Substantia nigra (tissue), 51 donors: ENCODE measurements at places on chromosomes 16 and 17.

GRCh38 chr17:29138971-29139691, 41.1 kb downstream of the MYO18A start:
- peak; percentile 67 for DNase-seq

DNA sequence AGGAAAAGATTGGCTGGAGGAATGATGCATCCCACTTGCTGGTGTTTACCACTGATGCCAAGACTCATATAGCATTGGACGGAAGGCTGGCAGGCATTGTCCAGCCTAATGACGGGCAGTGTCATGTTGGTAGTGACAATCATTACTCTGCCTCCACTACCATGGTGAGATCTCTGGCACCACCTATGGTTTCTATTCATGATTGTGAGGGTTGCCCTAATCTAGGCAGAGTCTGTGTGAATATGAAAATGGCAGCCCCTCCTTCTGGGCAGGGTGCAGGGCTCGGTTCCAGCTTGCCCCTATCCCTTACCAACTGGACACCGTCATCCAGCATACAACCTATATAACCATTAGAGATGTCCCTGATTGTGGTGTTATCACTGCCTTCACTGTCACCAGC, 33.4 kb downstream of the ITGB3 start:
- DNase-seq, result no peak

DNA sequence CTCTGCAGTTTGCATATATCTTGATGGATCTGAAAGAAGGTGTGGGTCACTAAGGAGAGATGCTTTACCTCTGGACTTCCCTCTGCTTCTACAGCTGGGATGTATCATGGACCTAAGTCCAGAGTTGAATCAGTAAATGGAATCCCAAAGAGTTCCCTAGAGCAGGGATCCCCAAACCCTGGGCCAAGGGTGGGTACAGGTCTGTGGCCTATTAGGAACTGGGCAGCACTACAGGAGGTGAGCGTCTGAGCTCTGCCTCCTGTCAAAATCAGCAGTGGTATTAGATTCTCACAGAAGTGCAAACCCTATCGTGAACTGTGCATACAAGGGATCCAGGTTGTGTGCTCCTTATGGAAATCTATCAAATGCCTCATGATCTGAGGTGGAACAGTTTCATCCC, 39.3 kb downstream of the NKD1 start:
- no peak for DNase-seq

- DNase-seq, result no peak
Measured at GRCh38 chr17:17944743-17945142, 27.5 kb downstream of the TOM1L2 start.

DNA sequence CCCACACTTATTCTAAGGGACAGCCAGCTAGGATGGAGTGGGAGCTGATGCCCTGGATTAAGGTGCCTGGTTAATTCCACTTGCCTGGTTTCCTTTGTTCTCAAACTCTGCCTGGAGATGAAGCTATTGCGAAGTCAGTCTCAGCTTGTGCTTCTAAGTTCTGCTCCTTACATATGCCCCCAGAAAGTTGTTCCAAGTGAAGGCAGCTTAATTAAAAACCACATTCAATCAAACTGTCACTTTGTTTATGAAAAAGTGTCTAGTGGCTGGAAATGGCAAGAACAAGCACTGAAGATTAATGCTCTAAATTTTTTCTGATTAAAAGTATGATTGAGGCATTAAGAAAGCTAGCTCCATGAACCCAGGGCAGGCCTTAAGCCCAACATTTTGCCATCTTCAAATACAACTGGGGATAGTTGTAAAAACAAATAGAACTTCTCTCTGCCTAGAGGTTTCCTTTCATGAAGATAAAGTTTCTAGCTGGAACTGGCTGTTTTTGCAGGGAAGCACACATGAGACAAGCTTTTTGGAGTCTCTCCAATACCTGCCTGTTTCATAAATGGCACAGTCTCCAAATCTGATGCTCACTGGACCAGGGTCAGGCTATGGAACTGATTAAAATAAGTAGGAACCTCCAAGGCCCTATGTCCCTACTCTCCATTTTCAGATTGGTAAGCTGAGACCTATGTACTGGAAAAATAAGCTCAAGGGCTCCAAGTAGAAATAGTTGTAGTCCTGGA, 100.9 kb downstream of the GRIN2A start:
- no peak for DNase-seq

GRCh38 chr16:51095890-51096626, 55.0 kb downstream of the SALL1 start:
- DNase-seq, result no peak

GRCh38 chr17:43662413-43663141, 855 bp upstream of the MEOX1 start:
- no peak for DNase-seq

DNA sequence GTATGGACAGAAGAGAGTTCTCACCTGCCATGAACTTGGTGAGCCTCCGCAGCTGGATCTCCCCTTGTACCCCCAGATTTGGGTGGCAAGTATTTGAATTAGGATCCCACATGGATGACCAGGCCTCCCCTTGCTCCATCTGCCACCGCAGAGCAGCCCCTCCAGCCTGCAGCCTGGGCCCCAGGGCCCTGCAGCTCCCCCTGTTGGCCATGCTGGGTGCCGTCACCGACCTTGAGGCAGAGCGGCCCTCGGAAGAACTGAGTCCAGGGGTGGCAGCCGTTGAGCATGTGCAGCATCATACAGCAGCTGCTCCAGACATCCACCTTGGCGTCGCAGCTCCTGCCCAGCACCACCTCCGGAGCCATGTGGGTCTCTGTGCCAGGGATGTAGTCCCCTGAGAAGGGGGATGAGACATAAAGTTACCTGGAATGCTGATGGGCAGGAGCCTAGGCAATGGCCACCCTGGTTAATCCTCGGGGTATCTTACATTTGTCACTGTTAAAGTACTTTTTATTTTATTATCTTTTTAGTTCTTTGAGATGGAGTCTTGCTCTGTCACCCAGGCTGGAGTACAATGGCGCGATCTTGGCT, 9.0 kb upstream of the SPATA32 start:
- DNase-seq, result no peak

- no peak for DNase-seq
Measured at GRCh38 chr17:44351961-44352827, 7.1 kb downstream of the GRN start.

- DNase-seq, result no peak
Measured at GRCh38 chr17:38534498-38534885, 71.3 kb downstream of the SRCIN1 start.

DNA sequence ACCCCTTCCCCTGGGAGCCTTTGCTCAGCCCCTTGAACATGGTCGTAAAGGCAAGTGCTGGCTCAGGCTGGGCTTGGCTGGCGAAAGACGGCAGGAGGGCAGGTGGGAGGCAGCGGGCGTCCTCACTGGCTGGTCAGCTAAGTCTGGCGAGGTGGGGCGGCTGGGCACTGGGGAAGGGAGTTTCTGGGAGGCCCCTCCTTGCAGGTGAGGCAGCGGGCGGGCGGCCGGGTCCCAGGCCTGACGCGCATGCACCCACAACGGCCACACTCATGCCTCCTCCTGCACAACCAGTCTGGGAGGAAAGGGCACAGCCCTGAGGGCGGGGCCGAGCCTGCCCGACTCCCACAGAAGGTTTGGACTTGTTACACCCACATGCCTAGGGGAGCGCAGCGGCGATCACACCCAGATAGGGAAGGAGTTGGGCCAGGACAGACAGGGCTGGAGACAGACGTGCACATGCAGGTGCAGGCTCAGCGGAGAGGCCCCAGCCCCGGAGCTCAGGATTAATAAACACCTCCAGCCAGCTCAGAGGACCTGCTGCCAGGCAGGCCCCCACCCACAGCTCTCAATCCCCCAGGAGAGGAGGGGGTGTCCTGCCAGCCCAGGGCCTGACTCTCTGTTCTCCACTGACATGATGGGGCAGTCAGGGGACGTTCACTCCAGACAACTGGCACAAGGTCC, at the start of gene EVPL:
Gene EVPL, minus strand, starts transcription at position 148 of the 681 bp plus-strand sequence. Its CDS starts 108 bp downstream, at position 40.
- DNase-seq, result no peak

DNA sequence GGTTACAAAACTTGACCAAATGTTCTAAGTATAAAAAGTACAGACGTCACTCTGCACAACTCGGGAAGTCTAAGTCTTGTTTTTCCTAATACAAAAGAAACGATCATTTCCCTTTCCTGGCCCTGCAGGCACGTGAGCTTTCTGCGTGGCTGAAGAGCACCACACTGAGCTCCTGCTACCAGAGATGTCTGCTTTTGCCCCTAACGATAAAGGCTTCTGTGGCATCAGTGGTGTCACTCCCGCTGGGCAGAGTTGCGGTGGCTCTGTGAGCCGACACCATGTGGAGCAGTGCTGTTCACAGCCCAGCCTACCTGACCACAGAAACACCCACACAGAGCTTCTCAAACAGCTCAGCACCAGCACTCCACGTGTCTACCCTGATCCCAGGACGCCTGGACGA, 20.5 kb downstream of the EMC8 start:
- DNase-seq, result no peak

DNA sequence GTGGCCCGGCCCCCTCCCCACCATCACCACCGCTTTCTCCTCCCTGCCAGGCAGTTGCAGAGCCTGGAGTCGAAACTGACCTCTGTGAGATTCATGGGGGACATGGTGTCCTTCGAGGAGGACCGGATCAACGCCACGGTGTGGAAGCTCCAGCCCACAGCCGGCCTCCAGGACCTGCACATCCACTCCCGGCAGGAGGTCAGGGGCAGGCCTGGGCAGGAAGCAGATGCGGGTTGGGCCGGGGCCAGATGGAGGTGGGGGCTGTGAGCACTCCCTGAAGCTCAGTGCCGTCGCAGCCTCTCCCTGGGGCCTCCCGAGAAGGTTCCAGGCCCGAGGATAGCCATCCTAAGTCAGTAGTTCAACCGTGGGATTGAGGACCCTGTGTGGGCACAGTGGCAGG, 14.2 kb upstream of the ADGRG3 start:
- no peak for DNase-seq

- peak; percentile 28 for DNase-seq
Measured at GRCh38 chr16:4358831-4359561, 7.9 kb upstream of the PAM16 start.

GRCh38 chr17:60846175-60846574, 168.5 kb downstream of the BCAS3 start:
- DNase-seq, result no peak

DNA sequence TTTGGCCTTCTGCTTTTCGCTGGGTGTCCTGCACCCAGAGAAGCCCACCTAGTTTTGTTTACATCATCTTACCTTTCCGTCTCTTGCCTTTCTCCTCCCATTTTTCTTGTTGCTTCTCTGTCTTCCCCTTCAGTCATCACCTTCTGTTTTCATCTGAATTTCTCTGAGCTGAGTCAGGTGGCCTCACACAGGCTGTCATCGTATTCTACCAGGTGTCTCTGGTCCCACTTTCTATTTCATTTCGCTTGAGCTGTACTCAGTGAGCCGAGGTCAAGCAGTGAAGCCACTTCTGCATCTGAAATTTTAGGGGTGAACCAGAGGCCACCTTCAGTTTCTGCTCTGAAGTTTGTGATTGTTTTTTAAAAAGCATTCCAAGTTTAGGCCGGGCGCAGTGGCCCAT, 9.7 kb downstream of the CRAMP1 start:
- DNase-seq, result no peak

GRCh38 chr16:49834531-49835151, 21.3 kb downstream of the ZNF423 start:
- DNase-seq, result peak; percentile 82

- DNase-seq, result peak; percentile 66
Measured at GRCh38 chr17:10844621-10845387, 6.9 kb upstream of the PIRT start.

DNA sequence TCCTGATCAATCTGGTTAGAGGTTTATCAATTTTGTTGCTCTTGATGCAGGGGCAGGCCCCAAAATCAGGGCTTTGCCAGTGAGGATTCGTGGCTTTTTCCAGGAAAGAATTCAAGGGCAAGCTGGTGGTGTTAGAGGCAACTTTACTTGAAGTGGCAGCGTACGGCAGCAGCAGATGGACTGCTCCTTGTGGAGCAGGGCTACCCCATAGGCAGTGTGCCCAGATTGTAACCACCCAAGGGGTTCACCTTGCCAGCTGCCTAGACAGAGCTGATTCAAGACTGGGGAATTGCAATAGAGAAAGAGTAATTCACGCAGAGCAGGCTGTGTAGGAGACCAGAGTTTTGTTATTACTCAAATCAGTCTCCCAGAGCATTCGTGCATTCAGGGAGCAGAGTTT, 16.7 kb downstream of the DRC7 start:
- DNase-seq, result no peak

DNA sequence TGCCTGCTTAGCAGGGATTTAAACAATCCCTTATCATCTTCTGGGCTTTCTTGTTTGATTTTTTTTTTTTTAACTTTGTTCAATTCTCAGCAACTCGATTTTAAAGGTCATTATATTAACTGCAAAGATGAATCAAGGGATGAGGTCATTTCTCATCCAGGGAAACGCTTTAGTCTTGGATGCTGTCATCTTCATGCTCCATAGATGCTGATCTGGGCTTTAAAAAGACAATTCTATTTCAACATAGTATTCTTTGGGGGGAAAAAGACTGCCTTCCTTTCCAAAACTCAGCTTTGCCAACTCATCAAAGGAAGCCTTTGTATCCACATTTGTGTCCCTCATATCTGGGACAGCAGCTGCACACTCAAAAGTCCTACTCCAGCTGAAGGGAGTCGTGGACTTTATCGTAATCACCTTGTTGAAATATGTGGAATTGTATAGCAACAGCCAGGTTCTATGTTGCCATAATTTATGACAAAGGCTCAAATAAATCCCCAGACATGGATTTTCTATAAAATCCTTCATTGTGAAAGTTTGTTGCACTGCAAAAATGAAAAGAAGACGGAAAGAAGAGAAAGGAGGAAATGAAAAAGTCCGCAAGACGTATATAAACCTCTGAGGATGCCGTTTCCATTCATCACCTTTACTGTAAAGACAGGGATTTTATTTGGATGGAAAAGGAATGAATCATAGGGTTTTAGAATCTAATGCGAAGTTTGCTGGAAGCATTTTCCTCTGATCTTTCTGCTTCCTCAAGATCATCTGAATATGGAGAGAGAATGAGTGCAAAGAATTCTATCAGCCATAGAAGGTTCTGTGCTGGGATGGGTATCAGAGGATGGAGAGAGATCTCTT, 48.6 kb upstream of the XYLT1 start:
- no peak for DNase-seq

GRCh38 chr17:2050300-2051060, 4.4 kb upstream of the HIC1 start:
- DNase-seq, result no peak

- no peak for DNase-seq
Measured at GRCh38 chr17:6098050-6098822, 28.1 kb downstream of the WSCD1 start.

GRCh38 chr16:5560084-5560483, 462.5 kb upstream of the EEF2KMT start:
- no peak for DNase-seq

GRCh38 chr16:55710466-55710865, 54.7 kb downstream of the SLC6A2 start:
- no peak for DNase-seq

- DNase-seq, result no peak
Measured at GRCh38 chr16:24753000-24753399, 23.5 kb downstream of the TNRC6A start.

DNA sequence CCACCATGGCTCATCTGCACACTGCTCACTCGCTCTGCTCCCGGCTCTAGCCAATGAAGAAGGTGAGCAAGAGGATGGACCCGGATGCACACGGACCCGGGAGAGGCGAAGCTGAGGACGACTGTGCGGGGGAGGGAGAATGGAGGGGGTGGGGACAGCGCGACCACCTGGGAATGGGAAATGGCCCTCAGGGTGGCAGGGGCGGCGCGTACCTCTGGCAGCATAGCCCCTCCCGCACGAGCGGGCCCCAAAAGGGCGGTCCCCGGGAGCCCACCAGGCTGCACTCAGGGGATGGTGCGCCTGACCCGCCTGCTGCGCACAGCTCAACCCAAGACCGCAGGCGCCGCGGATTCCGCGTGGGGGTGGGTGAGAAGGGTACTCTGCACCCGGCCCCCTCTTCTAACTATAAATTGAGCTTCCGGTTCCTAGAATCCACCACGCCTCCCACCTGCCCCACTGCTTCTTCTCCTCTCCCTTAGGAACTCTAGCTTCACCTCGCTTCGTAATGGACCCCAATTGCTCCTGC, 6.1 kb downstream of the MT1H start:
- no peak for DNase-seq
